ENCODE measurements at places on chromosomes 3 and 15.

GRCh38 chr15:29776859-29777258 is 45.4 kb downstream of the TJP1 start:
- no peak for DNase-seq

- no peak for DNase-seq
Observed at GRCh38 chr15:79539401-79539800, 107.3 kb downstream of the MINAR1 start.

DNA sequence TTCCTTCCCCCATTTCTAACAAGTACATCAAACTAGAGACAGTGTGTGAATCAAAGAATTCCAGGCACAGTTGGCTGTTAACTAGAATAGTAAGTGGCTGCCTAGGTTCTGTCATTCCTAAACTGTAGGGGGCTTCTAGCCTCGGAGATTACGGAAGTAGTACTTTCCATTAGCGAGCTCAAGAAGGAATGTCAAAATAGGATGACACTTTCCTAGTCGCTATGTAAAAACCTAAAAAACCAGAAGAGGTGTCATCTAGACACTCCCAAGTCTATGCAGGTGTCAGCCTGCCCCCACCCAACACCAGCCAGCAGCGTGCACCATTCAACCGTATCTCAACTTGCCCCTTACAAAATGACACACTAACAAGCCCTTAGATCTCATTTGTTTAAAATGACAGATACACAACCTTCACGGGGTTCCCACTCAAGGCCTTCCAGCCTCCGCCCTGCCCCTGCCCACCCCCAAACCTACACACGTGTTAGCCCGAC is 874 bp downstream of the INO80 start:
- no peak for DNase-seq

- no peak for DNase-seq
Observed at GRCh38 chr3:39332525-39332924, 3.0 kb downstream of the CCR8 start.

DNA sequence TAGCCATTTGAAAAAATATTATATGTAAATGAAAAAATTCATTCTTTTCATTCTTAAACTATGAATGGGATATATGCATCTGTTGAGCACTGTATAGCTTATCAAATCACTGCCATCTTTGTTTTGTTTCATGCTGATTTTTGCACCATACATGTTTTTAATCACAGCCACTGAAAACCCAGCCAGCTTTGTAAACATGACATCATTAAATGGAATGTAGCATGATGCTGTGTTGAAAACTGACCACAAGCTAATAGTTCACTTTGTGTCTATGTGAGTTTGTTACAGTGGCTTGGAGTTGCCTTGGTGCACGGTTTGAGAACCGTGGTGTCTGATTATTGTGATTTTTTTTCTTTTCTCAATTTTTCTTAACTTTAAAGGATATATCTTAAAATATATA is 75.7 kb downstream of the GMPS start:
- DNase-seq: no peak

GRCh38 chr15:63544258-63545026 is 40.0 kb downstream of the USP3 start:
- DNase-seq: no peak

GRCh38 chr3:104763007-104763406 is 603.7 kb upstream of the ALCAM start:
- DNase-seq: no peak

GRCh38 chr3:183301937-183302580 is 49.0 kb downstream of the B3GNT5 start:
- DNase-seq: no peak

DNA sequence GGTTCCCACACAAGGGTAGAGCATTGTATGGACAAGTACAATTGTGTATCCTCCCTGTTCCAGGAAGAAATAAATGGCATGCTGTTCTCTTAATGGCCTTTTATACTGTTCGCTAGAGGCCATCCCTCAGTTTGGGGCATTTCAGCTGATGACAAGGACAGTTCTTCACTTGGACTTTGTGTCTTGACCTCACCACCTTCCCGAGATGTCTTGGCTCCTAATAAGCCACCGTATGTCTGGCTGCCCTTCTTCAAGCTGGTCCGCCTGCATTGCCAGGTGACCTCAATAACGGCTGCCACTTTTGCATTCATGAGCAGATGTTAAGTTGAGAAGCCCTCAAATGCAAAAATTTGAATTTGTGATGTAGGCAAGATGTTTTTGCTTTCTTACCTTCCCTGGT is 24.1 kb downstream of the ZBTB38 start:
- DNase-seq: no peak

- no peak for DNase-seq
Observed at GRCh38 chr3:64648927-64649906, 38.6 kb downstream of the ADAMTS9 start.

DNA sequence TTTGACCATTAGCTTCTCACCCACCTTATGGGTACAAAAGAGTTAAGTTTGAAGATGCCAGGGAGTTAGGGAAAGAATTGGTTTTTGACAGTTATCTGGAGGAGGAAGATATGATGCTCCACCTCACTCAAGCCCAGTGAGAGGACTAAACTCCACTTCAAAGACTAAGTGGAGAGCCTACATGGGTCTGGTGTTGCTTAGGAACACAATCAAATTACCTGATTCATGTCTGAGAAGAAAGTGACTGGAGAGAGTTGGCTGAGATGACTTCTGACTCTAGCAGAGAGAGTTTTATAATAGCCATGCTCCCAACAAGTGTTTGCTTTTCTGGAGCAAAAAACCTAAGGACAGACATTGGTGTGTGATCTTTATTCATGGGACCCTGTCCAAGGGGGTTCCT is 43.3 kb downstream of the SUCNR1 start:
- DNase-seq: no peak

- DNase-seq: no peak
Observed at GRCh38 chr3:45182915-45183871, 37.0 kb upstream of the CDCP1 start.

DNA sequence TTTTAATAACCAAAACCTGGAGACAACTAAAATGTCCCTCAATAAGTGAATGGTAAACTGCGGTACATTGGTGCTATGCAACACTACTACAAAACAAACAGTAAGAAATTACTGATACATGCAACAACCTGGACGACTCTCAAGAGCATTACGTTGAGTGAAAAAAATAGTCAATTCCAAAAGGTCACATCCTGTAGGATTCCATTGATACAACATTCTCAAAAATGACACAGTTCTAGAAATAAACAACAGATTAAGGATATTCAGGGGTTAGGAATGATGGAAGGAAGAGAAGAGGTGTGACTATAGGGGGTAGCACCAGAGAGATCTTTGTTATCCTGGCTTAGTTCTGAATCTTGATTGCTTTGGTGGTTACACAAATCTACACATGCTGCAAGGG is 72.2 kb downstream of the ZNF148 start:
- DNase-seq: no peak

DNA sequence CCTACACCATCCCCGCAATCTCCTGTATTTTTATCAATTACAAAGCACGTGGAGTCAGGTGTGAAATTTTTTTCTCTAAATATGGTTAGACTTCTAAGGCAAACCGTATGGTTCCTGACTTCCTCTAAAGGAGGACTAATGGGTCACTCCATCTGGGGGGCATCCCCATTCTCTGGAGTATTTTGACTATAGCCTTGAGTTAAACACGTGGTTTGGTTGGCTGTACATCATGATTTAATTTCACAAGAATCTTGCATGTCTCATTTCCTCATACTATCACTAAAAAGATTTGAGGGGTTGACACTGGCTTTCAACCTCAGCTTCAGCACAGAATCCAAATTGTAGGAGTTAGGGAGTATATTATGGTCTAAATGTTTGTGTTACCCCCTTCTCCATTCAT is 25.3 kb upstream of the ZNF770 start:
- no peak for DNase-seq

- no peak for DNase-seq
Observed at GRCh38 chr3:128323206-128324081, 143.2 kb downstream of the DNAJB8 start.

GRCh38 chr3:32994045-32994444 is 42.6 kb downstream of the CCR4 start:
- DNase-seq: no peak

DNA sequence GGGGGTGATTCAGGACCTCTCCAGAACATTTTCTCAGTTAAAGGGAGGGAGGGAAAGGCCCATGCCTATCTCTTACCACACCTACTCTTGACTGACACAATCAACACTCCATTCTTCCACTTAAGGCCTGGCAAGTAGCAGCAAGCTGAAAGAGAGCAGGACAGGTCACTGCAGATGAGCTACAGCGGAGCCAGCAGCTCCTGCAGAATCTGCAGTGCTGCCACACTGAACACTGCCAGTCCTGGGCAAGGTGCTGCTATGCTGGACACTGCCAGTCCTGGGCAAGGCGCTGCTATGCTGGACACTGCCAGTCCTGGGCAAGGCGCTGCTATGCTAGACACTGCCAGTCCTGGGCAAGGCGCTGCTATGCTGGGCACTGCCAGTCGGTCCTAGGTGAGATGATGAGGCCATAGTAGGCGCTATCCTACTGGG is 143.7 kb downstream of the MYLK start:
- no peak for DNase-seq

DNA sequence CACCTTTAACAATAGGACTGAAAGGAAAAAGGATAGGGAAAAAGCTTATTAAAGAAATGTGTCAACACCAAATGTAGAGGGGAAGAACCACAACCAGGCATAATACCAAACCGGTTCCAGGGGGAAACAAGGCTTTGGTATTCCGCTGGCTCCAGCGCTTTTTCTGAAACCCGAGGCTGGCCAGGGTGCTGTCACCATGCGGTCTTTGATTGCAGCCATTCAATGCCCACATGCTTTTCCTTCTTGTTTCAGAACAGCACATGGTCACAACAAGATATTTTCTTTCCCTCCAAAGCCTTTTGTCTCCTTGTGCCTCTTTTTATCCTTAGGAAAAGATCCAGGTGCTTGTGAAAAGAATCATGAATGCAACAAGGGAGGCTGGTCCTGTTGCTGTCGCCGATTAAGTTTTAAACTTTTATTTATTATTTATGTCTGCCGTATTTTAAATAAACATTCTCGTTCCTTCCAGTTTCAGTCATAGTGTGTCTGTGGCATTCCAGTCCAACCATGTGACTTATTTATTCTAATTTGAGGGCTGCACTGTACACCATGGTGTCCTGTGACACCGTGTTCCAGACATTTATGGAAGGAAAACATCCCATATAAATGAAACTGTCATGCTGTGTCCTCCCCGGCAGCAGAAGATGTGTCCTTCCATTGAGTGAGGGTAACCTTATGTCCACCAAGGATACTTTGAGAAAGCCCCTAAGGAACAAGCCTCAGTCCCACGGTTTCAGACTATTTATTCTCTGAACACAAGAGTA is 41.1 kb downstream of the CCK start:
- no peak for DNase-seq

DNA sequence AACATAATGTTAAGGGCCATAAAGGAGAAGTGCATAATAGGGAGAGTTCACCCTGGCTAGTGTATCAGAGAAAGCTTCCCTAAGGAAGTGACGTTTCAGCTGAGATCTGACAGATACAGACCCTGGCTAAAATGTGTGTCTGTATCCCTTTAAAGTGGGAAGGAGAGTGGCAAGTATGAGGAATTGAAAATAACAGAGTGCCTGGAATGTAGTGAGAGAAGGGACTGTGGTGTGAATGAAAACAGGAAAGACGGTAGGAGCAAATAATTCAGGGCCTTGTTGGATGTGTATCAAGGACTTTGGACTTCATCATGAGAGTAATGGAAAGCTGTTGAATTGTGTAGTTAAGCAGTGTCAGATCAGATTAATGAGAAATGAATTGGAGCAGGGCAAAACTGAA is 30.5 kb downstream of the NEO1 start:
- DNase-seq: no peak

GRCh38 chr15:33985751-33986150 is 17.5 kb downstream of the CHRM5 start:
- DNase-seq: no peak

GRCh38 chr15:89947385-89947784 is 34.6 kb upstream of the ARPIN start:
- no peak for DNase-seq

- no peak for DNase-seq
Observed at GRCh38 chr3:13044496-13045240, 28.6 kb downstream of the IQSEC1 start.

DNA sequence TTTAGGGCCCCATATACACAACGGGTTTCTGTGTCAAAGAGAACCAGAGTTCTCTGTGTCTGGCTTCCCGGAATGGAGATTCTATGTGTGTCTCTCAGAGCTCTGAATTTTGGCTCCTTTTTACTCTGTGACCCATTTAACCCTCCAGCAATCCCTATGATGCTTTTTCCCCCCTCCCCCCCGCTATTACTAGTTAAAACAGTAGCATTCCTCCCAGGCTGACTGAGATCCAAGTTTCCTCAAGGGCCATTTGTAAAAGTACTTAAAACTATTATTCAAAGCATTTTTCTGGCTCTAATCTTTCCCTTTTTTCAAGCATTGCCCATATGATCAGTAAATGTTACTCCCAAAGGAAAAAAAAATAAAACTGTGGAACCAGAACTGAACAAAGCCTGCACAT is 6.6 kb upstream of the STAC start:
- DNase-seq: no peak

- no peak for DNase-seq
Observed at GRCh38 chr3:181738551-181738950, 26.8 kb downstream of the SOX2 start.

GRCh38 chr3:2653706-2654105 is 456.5 kb downstream of the IL5RA start:
- DNase-seq: no peak

DNA sequence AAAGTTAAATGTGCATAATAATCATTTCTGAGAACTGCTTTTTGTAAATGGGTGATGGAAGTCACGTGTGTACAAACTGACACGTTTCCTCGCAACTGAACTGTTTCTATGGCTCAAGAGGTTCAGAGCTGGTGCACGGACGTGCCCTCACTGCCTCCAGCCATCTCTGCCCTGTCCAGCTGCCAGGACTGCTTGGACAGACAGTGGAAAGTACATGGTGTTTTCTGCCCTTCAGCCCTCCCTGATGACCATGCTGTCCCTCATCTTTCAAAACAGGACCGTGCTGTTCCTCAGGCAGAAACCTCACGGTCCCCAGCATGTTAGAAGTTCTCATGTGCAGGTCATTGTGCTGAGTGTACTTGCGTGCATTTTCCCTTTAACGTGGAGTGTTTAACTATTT is 38.7 kb downstream of the GJD2 start:
- DNase-seq: no peak

GRCh38 chr3:149473357-149474249 is 894 bp upstream of the TM4SF4 start:
- DNase-seq: no peak

GRCh38 chr15:50506121-50506520 is 40.3 kb downstream of the USP50 start:
- no peak for DNase-seq

GRCh38 chr3:46407970-46408369 is 911 bp downstream of the CCRL2 start:
- DNase-seq: no peak
